ENCODE measurements at places on chromosomes 16 and 17.

- no peak for DNase-seq
These were observed 419.9 kb downstream of the CDH13 start for GRCh38 chr16:83046664-83047063.

GRCh38 chr17:17224137-17224536 lies 12.8 kb downstream of the FLCN start:
- no peak for DNase-seq

DNA sequence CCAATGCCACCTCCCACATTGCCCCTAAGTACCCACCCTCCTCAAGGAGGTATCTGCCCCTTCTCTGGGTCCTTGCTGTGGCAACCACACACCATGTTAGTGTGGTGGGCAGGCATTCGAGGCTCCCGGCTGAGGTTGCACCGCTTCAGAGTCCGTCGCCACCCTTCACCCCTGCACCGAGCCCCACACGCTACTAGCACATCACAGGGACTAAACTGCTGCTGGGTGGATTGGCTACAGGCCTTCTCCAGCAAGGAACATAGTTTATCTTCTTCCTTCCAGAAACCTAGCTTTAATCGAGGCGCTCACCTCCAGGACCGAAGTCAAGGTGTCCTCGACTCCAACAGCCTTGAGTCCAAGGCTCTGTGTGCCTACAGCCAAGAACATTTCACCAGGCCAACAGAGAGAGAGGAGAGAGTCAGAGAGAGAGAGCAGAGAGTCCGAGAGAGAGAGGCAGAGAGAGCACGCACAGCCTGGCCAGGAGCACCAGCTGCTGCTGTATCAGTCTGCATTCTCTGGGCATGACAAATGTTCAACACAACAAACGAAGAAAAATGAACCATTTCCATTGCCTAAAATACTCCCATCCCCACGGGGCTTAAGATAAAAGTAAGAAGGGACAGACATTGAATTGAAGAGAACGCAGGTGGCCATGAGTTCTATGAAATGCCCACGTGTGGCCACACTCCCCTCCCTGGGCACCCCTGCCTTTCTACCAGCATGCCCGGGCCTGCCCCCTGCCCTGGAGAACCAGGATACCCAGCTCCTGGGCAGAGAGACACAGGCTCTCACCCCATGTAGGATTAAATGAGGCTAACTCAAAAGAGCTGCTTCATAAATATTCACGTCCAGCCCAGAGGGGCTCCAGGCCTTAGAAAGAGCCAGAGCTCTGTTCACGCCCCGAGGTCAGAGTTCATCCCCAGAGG lies 94.9 kb downstream of the RBFOX3 start:
- no peak for DNase-seq

GRCh38 chr17:32826076-32826475 lies 50.8 kb downstream of the MYO1D start:
- DNase-seq, result no peak

DNA sequence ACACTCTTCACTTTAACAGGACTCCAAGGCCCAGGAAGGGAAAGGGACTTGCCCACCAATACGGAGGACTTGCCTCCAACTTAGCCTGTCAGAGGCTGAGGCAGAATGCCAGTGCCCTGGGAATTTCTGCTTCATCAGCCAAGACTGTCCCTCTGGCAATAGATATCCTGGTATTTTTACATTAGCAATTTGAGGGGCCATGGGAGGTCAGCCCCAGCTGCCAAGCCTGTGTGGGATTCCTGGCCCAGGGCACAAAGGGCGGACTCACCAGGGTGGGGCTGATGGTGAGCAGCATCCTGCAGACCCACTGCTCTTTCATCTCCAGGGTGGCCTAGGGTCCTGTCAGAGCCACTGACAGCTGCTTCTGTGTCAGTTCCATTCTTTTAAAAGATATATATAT lies 78.3 kb upstream of the CIBAR2 start:
- DNase-seq, result no peak

DNA sequence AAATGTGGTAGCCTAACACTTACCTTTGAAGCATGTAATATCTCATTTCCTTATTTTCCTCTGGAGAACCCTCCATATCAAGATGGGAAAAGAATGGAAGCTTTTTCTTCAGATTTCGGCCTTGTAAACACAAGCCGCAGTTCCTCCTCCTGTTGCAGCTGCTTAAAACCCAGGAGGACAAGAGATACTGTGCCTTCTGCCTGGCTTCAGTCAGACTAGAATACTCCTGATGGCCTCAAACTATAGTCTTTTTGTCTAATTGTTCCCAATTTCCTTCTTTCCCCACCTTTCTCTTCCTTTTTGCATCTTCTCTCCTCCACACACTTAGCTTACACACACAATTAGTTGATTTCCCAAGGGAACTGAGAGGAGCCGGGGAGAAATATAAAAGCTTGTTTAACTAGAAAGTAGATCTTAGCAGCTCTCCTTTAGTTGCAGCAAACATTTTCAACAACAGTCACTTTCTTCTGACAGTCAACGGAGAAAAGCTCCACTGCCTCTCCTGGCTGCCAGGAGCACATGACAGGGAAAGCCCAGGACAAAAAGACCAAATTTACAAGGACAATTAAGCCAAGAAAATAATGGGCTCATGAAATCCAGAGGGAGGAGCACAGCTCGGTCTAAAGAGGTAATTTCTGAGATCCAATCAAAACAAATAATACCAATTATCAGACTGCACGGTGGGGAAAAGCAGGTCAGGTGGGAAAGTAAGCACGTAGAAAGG lies 76.4 kb upstream of the C17orf78 start:
- no peak for DNase-seq

GRCh38 chr17:61393550-61393903 lies 6.1 kb upstream of the TBX2 start:
- no peak for DNase-seq

- DNase-seq, result no peak
These were observed 119.5 kb upstream of the SHISA6 start for GRCh38 chr17:11121341-11121985.

GRCh38 chr16:73057291-73058210 lies 9.6 kb upstream of the ZFHX3 start:
- no peak for DNase-seq

GRCh38 chr17:18218756-18219415 lies 6.5 kb upstream of the LLGL1 start:
- no peak for DNase-seq

DNA sequence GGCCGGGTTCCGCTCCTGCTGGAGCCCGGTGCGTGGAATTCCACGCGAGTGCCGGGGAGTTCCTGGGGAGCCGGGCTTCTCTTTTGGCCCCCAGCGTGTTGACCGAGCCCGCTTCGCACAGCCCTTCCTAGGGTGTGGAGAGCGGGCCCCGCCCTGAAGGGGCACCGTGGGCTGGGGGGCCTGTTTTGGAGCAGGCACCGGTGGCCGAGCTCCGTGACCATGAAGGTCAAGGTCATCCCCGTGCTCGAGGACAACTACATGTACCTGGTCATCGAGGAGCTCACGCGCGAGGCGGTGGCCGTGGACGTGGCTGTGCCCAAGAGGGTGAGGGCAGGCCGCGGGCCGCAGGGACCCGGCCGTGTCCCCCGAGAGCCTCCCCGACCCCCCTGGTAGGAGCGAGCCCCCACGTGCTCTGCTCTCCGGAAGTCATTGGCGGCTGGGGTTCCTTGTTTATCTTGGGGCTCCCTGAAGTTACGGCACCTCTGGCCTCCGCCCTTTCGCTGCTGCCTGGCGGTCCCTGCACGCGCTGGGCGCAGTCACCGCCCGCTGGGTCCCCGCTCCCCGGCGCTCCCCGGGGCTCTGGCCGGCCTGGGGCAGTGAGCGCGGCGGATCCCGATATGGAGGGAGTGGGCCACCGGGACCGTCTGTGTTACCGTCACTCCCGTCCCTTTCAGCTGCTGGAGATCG lies 528 bp downstream of the HAGHL start:
- DNase-seq, result no peak

GRCh38 chr17:1467258-1467657 lies 11.2 kb upstream of the CRK start:
- no peak for DNase-seq

DNA sequence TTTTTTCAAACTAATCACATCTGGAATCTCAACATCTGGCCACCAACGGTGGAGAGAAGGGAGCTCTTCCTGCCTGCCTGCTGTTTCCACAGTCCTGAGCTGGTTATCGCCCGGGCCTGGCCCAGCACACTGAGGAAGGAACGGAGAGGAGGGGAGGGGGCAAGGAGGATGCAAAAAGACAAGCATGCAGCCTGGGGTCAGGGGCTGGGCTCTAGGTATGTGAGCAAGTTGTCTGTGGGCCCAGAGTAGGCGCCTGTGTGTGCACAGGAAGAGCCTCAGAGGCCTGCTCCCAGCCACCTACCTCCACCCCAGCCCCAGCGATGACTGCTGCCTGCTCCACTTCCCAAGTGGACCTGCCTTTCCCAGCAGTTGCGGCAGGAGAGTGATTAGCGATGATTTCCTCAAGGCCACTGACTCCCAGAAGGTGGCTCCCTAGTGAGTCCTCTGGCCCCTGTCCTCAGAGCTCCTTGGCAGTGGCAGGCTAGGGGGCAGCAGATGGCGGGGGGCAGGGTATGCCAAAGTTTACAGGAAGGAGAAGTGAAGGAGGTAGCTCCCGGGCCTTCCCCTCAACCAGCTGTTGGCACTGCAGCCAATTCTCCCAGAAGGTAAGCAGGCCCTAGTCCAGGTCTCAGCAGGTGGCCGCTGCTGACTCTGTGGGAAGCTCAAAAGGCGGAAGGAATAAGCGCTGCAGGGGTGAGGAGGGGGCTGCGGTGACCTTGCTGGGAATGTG lies 27.0 kb upstream of the RASD1 start:
- no peak for DNase-seq

DNA sequence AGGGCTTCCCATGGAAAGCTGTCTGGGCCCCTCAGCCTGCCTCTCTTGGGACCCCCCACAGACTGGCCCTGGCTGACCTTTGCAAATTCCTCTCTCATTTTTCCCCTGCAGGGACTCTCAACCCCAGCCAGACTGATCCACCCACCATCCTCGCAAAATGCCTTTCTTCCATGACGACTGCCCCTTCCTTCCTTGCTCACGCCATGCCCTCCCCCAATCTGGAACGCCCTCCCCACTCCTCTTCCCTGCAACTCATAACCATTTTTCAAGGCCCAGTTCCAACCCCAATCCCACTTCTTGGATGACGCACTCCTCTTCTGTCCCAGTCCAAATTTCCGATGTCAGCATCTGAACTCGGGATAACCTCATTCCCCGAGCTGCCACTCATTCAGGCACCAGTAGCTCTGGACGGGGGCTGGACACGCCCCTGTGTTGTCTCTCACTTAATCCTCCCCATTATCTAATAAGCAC lies 1.3 kb upstream of the DNAI2 start:
- DNase-seq, result no peak

GRCh38 chr16:79177018-79177417 lies 423.5 kb downstream of the MAF start:
- DNase-seq, result no peak

DNA sequence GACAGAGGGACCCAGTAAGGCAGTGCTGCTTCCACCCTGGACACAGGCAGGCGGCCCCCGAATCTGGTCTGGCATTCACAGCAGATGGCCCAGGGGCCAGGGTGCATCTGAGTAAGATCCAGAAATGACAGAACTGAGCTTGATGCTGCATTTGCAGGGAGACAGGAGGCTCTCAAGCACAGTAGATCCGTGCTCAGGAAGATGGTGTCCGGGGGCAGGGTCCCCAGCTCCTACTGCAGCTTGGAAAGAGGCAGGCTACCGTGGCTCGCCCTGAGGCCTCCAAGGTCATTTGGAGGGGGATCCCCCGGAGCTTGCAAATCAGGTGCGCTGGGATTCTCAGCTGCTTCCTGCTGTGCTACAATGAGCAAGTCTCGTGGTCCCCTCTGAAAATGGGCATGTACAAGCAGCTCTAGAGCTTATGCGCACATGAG lies 2.2 kb downstream of the C16orf95 start:
- no peak for DNase-seq

- no peak for DNase-seq
These were observed at the start of gene TMEM132E for GRCh38 chr17:34579017-34579946. TSS of gene TMEM132E (plus strand) at chr17:34579582. CDS start at chr17:34581077, 1,495 bp downstream.

GRCh38 chr17:8192070-8192815 lies 2.3 kb upstream of the BORCS6 start:
- no peak for DNase-seq

DNA sequence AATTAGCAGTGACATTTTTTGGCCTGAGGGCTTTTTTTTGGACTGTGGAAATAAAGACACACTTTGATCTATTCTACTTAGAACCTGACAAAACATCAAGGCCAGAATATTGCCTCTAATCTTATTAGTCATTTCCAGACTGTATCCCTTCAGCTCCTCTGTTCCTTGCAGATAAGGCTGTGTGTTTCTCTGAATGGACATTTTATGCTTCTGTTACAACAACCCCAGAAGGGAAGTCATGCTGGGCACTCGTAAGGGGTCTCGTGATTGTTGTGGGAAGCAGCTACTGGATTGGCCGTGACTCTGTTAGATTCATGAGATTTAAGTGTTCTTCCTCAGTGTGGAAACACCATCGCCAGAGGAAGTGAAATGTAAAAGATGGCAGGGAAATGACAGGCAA lies 31.6 kb upstream of the HS3ST2 start:
- DNase-seq, result no peak

- no peak for DNase-seq
These were observed 296.6 kb upstream of the PMFBP1 start for GRCh38 chr16:72468582-72468981.

DNA sequence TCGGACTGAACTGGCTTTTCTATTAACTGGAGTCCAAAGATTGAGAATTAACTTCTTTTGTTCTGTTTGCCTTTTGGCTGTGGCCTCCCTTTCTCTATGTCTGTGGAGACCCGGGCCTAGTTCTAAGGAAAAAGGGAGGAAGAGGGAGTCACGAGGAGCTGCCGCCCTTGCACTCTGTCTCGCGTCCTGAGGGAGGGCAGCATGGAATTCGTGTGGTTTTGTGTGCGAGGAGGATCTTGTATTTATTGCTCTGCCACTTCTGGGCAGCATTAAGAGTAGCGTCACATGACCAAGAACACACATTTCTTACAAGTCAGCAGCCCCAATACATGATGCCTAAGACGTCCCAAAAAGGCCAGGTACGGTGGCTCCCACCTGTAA lies 23.6 kb downstream of the METTL22 start:
- DNase-seq, result no peak

DNA sequence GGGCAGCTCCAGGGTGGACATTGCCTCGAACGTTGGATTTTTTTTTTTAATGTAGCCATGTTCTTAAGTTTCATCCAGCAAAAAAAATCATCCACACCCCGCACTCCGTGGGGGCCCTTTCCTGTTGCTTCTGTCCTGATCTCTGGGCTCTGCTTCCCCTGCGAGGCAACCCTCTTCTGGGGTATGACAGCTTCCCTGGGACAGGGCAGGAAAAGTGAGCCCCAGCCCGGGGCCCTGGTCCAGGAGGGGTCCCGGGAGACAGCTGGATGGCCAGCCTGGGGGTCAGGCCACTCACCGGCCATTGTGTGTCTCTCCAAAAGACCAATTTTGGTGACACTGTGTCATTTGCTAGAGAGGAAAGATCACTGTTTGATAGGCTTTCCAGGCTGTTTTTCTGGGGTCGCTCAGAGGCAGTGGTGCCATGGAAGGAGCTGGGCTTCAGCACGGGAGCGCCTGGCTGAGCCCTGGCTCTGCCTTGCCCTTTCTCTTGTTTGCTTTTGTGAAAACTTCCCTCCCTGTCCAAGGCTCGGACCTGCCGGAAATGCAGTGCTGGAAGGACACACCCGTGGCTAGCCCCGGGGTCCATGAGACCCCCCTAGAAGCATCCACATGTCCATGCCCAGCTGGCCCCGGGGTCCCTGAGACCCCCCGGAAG lies 41.0 kb upstream of the CHMP6 start:
- DNase-seq, result no peak

All from activated T-helper 1 cell treated with anti-CD3 and anti-CD28 coated beads, Interleukin-2, amount 50 U/mL, for 16 hours (primary cell).